Stimulated activated CD4-positive, alpha-beta T cell treated with anti-CD3 and anti-CD28 coated beads, Interleukin-4, amount 100 ng/mL, for 1 hour (primary cell): ENCODE measurements at places on chromosomes 7 and 10.

DNA sequence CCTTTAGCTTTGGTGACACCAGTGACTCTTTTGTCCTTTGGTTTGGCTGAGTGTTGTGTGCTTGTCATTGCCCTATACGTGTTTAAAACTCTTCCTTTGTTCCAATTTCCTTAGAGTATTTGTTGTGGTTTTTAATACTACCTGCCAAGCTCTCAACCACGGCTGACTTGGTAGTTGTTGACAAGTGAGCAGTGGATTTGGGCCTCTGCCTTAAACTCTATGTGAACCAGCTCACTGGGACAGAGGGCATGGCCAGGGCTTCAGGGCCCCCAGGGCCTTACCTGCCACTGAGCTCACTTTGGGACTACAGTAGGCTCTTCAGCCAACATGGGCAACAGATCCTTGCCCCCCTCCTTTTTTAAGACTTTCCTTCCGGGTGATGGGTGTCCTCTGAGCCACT is 9.6 kb upstream of the DMBT1 start:
- no peak for DNase-seq

GRCh38 chr10:97518301-97519043 is 19.7 kb downstream of the UBTD1 start:
- no peak for DNase-seq

GRCh38 chr10:119691726-119692125 is 34.1 kb upstream of the INPP5F start:
- no peak for DNase-seq

DNA sequence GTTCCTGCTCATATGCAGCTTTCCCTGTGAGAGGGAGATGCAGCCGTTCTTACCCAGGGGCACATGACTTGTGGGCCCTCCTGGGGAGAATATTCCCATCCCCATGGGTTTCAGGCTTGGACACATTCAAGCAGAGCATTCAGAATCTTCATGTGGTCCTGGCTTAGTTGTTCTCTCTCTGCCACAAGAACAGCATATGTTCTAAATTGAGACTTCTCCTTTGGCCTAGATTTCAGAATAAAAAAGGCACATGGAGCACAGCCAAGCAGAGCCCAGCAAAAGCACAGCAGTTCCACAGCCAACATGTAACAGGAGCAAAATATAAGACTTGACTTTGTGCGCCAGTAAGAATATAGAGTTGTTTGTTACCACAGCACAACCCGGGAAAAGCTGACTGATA is 306.4 kb upstream of the MYO3A start:
- DNase-seq = no peak

DNA sequence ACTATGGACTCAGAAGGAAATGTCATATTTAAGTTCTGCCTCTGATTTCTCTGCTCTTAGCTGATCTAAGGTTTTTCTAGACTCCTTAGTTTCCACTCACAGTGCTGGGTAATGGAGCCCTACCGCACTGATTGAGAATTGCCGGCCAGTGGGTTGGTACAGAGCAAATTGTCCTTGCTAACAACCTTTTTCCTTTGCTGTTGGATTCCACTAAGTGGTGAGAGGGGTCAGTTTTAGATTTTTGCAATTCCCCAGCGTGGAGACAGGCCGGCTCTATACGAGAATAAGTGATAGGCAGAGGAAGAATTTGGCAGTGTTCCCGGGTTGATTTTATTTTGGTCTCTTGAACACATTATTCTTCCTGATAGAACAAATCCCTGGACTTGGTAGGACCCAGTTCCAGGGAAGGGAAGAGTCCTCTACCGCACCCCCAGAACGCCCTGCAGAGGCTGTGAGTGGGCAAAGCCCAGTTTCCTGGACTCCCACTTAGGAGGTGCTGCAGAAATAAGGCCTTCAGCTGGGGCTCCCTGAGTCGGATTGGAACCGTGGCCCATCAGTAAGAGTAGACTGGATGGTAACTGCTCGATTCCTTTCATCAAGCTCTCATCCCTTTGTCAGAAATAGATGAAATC is 3.0 kb upstream of the NRP1 start:
- DNase-seq = no peak

DNA sequence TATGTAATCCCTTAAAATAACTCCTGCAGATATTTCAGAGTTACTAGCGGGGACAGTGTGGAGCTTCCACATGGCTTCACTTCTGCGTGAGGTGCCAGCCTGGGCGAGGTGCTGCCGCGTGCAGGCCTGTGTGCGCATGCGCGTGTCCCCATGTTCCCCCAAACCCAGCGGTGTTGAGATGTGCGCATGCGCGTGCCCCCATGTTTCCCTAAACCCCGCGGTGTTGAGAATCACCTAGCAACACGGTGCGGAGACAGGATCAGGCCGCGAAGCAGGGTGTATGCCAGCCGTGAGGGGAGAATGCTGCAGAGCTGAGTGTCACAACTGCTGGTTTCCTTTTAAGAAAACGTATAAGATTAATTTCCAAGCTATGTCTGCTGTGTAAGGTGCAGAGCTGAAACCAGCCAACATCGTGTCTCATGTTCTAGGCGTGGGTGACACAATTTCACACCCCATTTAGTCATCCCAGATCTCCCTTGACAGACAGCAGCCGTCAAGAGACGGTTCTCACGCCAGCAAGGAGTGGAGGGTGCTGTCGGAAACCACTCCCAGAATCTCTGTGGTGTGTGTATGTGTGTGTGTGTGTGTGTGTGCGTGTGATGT is 71.9 kb upstream of the ADARB2 start:
- no peak for DNase-seq
